ENCODE measurements at places on chromosomes 12 and 14.

DNA sequence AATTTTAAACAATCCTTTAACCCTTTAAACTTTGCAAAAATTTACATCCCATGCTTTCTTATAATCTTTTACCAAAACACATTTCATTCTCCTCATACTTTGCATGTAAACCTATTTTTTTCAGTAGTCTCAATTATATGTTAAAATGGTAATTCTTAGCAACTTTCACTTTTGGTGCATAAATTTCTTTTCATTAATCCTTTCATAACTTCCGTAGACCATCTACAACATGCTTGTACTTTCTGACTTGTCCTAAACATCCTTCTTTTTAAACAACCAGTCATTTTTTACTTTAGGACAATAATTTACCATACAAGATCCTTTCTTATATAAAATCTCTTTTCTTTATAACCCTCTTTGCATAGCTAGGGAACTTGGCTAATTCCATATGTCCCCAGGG, 19.5 kb downstream of the CCDC91 start:
- no peak for DNase-seq

DNA sequence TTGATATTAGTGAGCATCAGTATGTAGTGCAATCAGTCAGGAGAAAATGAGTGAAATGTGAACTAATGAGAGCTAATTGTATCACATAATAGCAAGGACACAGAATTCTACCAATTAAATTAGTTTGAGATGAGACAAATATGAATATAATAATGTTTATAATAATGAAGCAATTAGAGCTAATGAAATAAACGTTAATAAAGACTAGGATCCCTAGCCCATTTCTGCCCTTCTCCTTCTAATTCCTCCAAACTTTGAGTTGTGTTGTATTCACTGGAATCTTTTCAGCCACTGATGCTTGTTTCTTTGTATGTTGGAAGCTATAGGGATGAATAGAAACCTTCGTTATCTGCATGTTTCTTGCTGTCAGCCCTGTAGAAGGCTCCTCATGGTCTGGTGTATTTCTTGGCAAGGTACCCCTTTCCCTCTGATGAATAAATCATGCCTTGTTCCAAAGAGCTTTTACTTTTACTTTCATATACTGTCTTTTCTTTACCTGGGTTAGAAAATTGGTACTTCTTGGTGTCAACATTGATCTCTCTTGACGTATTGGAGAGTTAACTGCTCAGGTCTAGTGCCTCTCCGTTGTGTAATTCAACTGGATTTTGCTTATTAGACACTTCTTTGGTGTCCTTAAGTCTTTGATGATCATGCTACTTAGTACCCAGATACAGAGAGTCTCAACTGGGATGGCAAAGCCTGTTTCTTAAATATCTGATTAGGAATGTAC, 154.8 kb downstream of the PTCSC3 start:
- DNase-seq = no peak

- no peak for DNase-seq
These were observed 103.6 kb upstream of the RTL1 start for GRCh38 chr14:101007004-101007614.

DNA sequence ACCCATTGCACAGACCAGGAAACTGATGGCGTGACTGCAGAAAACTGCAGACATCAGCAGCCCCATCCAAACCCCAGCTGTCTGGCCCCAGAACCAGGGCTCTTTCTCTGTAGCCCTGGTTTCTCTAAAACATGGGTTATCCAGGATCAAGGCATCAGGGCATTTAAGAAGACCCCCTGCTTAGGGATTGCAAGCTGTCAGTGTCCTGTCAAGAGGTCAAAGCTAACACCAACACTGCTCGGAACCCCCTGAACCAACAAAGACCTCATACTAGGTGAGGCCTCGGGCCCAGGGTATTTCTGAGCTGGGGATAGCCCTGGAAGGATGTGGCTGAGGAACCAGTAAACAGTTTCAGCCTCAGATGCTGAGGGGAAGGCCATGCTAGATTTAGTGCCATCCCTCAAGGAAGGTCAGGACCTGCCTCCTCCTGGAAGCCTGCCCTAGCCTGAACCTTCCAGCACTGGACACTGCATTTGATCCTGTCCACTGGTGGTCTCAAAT, 39.2 kb downstream of the BCL11B start:
- no peak for DNase-seq

GRCh38 chr12:121610239-121611149, 15.8 kb upstream of the ORAI1 start:
- no peak for DNase-seq

DNA sequence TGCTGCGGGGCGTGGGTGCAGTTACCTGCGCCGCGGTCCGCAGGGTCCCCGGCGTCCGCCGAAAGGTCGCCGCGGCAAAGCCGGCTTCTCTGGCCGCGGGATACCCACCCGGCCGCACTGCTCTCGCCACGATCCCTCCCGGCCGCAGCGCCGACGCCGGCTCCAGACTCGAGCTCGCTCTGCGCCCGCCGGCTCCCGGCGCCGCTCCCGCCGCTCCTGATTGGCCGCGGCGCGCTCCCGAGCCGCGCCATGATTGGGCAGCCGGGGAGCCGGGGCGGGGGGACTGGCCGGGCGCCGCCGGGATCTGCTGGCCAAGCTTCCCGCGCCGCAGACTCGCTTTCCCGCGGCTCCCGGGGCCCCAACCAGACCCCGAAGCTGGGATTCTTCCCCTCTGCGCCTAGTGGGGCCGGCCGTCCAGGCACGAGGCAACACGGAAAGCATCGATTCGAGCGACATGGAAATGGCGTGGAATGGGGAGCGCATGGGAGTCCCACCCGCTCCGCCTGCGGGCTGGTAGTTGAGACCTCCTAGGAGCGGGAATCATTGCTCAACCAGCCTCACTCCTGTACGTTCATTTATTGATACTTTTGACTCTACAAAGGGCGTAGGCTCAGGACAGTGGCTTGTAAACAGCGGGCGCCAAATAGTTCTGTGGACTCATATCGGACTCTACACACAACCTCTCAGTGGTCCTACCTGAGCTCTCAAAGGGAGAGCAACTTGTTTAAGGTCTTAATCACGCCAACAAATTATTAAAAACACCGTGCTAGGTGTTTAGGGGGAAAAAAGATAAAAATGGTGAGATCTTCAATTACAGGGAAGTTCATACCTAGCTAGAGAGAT, 36.4 kb upstream of the STON2 start:
- DNase-seq = peak; percentile 24

DNA sequence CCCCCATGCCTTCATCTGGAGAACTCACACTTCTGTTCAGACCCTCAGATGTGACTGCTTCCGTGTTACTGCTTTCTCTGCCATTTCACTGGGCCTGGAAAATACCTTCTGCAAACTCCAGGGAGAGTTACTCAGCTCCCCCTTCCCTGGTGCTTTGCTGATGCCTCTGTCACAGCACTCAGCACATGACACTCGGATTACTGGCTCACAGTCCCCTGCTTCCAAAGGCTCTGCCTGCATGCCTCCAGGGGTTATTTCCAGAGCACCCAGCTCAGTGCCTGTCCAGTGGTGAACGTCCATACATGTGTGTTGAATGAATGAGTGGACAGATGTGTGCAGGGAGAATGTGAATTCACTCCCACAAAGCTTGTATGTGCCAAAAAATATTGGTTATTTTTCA, 237.2 kb upstream of the FKBP4 start:
- no peak for DNase-seq

GRCh38 chr12:124938108-124938507, 23.7 kb upstream of the UBC start:
- no peak for DNase-seq

DNA sequence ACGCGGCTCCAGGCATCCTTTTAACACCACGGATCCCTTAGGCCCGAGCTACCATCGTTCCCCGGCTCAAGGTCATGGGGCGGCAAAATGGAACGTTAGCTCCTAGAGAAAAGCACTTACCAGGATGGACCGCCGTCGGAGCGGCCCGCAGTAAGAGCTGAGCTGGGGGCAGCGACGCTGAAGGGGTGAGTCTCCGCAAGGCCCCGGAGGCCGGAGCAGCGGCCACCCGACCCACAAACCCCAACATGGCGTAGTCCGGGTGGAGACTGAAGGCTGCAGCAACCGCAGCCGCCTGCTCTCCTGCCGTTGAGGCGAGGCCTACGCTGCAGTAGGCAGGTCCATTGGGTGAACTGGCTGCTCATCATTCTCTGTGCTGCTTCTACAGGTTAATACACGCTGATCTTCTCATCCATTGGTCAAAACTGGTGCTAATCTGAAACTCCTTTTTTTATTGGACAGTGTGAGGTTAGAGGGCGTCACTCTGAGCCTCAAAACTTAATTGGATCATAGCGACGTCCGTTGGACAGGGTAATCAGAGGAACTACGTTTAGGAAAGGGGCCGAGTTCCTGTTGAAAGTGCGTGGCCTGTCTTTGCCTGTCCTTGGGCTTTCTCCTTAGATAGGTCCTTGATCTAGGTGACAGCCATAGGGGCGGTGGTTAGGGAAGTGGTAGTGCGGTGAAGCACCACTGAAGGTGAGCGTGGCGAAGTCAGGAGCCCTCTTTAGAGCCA, at the start of gene ATP5F1B:
Gene ATP5F1B, minus strand, starts transcription at position 268 of the 730 bp plus-strand sequence. Its CDS starts 21 bp downstream, at position 247.
- peak; percentile 100 for DNase-seq

GRCh38 chr12:101209319-101210302, at the start of gene SLC5A8:
Gene SLC5A8, minus strand, starts transcription at chr12:101210238. Its CDS starts 390 bp downstream, at chr12:101209848.
- no peak for DNase-seq

- no peak for DNase-seq
These were observed 12.4 kb downstream of the ANKRD9 start for GRCh38 chr14:102496958-102497744.

DNA sequence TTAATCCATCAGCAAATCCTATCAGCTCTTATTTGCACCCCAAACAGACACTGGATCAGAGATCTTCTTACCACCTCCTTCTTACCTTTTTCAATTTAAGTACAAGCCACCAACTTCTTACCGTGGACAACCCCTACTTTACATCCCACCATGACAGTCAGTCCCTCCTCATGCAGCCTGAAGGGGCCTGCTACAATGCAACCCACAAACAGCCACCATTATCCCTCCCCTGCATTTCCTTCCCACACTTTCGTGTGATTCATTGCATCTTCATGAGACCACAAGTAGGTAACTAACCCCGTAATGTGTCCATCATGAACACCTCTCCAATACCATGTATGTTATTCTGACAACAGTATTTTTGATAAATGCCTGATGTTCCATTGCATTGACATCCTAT, 108.6 kb downstream of the BCL11B start:
- DNase-seq = no peak

DNA sequence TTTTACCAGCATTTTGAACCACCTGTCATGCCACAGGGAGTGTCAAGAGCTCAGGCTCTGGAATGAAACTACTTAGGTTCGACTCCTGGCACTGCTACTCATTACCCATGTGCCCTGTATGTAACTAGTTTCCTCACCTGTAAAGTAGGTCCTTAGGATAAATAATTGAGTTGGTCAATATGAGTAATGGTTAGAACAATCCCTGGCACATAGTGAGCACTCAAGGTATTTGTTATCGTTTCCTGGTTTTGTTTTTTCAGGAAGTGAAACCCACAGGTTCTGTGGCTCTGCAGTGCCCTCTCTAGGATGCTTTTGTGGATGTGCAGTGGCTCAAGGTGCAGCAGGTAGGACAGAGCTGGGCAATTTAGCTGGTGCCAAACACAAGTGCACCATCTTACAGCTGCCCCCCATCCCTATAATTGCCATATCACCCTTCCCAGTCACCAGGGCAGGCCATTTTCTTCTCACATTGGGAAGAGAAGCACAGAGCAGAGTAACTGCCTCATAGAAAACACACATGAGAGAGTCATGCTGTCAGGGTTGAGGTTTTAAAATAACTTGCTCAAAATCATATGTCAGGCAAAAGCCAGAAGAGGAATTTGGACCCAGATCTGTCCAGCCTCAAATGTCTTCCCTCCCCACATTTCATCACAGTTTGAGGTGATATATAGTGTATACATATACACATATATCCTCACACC, 297.5 kb downstream of the RPAP3 start:
- no peak for DNase-seq

- DNase-seq = no peak
These were observed 128.1 kb upstream of the HMGA2 start for GRCh38 chr12:65696227-65696626.

GRCh38 chr12:81998761-81999378, 239.7 kb upstream of the PPFIA2 start:
- DNase-seq = no peak

DNA sequence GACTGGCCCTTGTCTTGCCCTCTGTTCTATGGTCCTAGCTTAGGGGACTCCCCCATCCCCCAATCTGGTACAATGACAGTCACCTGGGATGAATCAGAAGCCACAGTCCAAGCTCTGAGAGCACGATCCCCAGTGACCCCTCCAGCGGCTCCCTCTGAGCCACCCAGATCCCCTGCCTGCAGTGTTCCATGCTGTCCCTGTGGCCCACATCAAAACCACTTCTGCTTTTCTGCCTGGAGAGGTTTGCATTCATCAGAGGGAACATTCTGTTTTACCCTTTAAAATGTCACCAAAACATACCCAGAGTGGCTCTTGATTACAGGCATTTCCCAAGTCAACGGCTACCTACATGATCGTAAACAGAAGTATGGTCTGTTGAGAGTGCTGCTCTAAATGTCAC, 47.5 kb downstream of the NOS1 start:
- no peak for DNase-seq

Measured in GM04504 (cell line).